ENCODE measurements at places on chromosomes 2 and 18.

- no peak for DNase-seq
Measured at GRCh38 chr2:232085164-232085563, 123.7 kb downstream of the DIS3L2 start.

GRCh38 chr18:34511435-34511834 lies 198.7 kb upstream of the DTNA start:
- DNase-seq = no peak

- DNase-seq = peak; percentile 91
Measured at GRCh38 chr2:135709992-135710391, 31.7 kb upstream of the UBXN4 start.

GRCh38 chr2:20988905-20989304 lies 55.0 kb downstream of the APOB start:
- no peak for DNase-seq

- no peak for DNase-seq
Measured at GRCh38 chr2:234970477-234970882, 18.7 kb downstream of the SH3BP4 start.

- no peak for DNase-seq
Measured at GRCh38 chr2:147211484-147211883, 633.3 kb upstream of the ACVR2A start.
